ENCODE measurements at places on chromosomes 11 and 22.

- no peak for DNase-seq
Observed at GRCh38 chr11:72069787-72070251, 10.5 kb downstream of the NUMA1 start.

DNA sequence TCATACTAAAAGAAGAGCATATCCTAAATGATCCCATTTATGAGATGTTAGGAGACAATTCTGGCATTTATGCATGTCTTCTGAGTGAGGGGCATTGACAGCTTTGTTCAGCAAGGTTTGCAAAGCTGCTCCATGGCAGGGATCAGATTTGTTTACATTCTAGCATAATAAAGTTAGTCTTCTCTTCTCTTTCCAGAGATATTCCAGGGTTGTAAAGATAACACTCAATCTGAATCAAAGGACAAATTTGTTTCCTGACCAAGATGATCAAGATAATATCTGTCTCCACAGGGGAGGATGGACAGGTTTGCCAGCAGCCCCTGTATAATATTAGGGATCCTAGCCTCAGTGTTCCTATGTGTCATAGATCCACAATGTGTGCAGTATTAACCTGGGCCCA is 77.5 kb upstream of the ZC3H12C start:
- DNase-seq = no peak

DNA sequence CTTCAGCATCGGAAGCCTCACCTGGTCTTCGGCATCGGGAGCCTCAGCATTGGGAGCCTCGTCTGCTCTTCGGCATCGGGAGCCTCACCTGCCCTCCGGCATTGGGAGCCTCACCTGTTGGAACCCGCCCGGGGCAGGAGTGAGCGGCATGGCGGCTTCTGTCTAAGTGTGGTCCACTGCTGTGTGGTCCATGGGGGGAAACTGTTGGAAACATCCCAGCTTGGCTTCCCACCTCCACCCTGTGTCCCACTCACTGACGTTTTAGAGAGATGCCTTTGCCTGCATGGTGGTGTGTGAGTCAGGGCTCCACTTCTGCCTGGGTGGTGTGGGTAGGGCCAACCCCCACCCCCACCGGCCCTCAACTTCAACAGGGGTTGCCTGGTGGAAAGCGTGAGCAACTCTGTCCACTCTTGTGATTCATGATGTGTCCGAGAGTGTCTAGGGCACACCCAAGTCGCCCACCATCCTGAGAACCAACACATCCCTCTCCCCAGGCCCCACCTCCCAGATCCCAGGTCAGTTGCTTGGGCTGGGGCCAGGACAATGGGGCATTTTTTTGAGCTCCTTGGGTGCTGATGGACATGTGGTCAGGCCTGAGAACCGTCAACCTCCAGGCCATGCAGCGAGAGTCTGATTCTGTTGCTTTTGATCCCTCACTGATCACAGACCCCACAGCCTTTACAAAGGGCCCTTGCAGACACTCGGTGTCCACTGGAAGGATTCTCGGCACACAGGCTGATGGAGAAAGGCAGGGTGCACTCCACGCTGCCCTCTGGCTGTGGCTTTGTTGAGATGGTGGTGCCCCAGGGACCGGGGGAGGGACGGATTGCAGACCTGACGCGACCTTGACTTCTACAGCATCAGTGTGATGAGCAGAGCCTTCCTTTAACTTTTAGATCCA is 406.7 kb downstream of the TBC1D22A start:
- no peak for DNase-seq

- DNase-seq = no peak
Observed at GRCh38 chr11:77014669-77015068, 19.5 kb upstream of the B3GNT6 start.

- no peak for DNase-seq
Observed at GRCh38 chr11:79708319-79708932, 267.6 kb upstream of the TENM4 start.

DNA sequence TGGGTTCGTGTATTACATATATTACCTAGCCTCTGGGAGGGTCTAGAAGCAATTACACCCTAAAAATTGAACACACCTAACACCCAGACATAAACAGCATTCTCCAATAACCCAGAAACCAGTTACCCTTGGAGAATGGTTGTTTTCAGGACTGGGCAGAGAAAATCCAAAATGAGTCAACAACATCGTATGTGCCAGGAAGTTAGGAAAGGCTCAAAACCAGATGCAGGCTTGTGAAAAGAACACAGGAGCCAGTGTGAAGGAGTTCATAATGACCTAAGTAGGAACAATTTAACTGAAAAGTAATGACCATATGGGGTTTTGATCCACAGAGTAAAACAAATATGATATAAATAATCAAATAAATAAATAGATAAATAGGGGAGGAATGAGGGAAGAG is 5.1 kb upstream of the CLPB start:
- no peak for DNase-seq

DNA sequence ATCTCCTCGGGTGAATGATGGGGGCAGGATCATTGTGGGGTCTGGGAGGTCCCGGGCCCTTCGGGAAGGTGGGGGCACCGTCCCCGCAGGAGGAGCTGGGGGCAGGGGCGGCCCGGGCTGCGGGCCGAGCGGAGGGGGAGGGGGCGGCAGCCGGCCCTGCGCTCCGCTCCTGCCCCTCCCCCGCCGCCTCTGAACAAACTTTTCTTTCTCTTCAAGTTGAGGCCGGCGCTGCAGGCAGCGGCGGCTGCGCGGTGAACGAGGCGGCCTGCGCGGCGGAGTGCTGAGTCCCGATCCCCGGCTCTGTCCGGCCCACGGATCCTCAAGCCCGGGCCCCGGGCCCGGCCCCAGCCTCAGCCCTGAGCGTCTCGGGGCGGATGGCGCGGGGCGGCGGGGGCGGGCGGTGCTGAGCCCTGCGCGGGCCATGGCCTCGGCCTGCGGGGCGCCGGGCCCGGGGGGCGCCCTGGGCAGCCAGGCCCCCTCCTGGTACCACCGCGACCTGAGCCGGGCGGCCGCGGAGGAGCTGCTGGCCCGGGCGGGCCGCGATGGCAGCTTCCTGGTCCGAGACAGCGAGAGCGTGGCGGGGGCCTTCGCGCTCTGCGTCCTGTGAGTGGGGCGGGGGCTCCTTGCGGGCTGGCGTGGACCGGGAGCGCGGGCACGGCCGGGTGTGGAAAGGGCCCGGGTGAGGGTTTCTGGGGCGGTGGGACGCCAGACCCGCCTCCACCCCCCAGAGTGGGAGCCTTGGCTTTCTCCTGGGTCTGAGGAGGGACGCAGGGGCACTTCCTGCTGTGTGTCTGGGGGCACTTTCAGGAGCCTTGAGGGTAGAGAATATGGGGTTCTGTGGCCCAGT is at the start of gene INPPL1:
Gene INPPL1, plus strand, starts transcription at position 204 of the 847 bp plus-strand sequence. Its CDS starts 218 bp downstream, at position 422.
- no peak for DNase-seq

DNA sequence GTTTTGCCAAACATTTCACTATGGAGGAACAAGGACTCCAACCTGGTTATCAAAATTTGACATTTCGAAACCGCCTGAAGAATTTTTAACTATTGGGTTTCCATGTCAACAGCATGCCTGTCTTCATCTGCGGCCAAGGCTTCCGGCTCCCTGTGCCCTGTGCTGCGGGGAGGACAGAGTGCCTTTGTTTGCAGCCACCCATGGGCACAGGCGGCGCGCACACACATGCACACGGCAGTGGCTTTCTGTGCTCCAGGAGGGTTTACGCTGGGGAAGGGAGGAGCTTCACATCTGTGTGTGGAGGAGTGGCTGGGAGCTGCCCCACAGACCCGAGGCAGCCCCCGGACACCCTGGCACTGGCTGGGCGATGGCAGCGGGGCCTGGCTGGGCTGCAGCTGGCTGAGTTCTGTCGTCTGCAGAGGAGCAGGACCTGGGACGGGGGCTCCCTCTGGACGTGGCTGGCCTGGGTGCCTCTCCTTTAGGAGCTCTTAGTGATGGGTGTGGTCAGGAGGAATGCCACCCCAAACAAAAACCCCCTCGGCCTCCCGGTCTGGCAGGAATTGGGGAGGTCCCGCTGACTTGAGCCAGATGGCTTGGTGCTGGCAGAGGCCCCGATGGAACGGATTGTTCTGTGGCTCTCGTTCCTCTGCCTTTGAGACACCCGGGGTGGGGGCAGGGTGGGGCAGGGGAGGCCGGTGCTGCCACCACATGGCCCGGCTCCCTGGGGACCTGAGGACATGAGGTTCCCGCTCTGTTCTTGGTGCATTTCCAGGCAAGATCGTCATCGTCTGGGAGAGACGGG is 1290.9 kb downstream of the BRD1 start:
- DNase-seq = peak; percentile 32

DNA sequence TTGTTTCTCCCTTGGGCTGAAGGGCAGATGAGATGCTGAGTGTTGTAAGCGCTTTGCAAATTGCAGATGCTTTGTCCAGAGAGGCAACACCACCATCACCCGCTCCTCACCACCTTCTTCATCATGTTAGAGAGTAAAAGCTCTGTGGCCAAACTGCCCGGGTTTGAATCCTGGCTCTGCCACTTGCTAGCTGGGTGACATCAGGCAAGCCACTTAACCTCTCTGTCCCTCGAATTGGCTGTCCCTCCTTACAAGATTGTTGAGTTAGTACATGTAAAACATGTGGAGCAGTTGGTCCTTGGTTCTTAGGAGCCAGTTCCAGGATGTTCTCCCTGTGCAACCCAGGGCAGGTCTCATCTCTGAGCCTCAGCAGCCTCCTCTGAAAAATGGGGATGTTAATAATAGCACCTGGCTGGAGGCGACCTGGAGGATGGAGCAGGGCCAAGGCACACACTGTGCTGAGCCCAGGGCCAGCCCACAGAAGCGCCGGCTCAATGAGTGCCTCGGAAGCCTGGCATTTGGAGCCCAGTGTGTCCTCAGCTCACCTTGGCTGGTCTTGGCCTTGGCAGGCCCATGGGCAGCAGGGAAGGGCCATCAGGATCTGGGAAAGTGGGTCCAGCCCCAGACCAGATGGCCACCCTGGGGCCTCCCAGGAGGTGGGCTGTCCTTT is 10.5 kb downstream of the C11orf86 start:
- DNase-seq = no peak

- DNase-seq = peak; percentile 43
Observed at GRCh38 chr11:121367001-121367843, 74.7 kb downstream of the SC5D start.

DNA sequence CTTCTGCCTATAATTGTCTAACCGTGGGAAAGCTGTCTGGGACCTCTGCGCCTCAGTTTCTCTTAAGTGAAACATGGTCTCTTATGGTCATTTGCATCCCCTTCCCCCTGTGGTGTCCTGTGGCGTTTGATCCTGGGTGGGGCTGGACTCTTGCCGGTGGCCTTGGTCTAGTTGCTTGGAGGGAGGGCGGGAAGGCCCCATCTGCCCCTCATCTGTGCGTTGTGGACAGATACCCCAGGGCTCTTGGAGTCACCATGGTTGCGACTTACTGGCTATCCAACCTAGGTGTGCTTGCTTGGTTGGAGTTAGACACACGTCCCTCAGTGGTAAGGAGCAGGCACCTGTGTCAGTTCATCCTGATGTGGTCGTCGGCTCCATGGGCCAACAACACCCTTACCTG is 15.2 kb downstream of the SHANK3 start:
- DNase-seq = no peak

- DNase-seq = no peak
Observed at GRCh38 chr11:35845860-35846259, 98.0 kb upstream of the LDLRAD3 start.

- no peak for DNase-seq
Observed at GRCh38 chr11:48154151-48154550, 62.5 kb upstream of the OR4B1 start.
